ENCODE measurements at places on chromosomes 2 and 18.

DNA sequence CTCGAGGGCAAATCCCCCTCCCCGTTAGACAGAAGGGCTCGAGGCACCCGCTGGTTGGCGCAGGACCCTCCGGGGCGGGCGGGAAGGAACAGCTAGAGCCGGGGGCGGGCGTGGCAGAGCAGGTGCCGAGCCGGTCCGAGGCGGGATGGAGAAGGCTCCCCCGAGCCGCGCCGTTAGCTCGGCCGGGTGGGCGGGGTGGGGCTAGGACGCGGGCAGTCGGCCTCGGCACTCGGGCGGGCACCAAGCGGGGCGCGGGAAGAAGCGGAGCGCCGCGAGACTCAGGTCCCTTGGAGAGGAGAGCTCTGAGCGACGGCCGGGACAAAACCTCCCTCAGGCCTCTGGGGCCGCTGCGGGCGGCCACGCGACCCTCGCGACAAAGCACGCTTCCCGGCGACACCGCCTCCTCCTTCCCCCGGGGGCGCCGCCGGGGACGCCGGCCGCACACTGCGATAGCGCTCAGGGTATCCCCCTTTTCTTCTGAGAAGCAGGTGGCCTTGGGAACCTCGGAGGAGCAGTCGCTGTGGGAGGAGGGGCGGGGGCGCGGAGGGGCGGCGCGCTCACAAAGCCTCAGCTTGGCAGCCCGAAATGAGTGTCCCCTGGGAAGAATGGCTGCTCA lies 721 bp downstream of the FHOD3 start:
- DNase-seq: peak; percentile 58

GRCh38 chr2:120881981-120882788 lies 146.5 kb downstream of the GLI2 start:
- no peak for DNase-seq

- DNase-seq: no peak
Observed at GRCh38 chr2:157743051-157743450, 114.4 kb upstream of the ACVR1C start.

- DNase-seq: no peak
Observed at GRCh38 chr2:95232232-95232631, 24.9 kb downstream of the ZNF892 start.

DNA sequence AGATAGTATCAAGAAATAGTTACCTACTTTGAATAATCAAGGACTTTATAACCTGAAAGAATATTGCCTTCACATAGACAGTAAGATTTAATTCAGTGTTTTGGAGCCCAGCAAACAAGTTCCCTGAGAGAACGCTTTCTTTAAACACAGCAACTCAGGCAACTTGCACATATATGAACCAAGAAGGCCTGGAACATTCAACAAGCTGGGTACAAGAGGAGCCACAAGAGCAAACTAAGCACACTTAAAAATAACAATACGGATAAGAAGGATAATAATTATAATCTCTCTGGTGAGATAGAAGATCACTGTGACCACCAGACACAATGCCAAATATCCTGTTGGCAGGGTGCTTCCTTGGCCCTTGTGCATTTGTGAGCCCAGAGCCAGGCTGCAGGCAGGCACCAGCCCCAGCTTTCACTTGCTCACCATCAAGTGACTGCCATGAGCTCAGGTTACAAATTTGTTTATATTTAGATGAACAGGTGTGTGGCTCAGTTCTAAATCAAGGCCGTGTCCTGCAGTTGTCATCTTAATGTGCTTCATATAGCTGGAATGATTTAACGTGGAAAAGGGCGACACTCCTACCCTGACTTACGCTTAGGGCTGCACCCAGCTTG lies 446.6 kb downstream of the IRS1 start:
- no peak for DNase-seq

GRCh38 chr2:20120569-20121416 lies 69.4 kb upstream of the LAPTM4A start:
- DNase-seq: no peak

DNA sequence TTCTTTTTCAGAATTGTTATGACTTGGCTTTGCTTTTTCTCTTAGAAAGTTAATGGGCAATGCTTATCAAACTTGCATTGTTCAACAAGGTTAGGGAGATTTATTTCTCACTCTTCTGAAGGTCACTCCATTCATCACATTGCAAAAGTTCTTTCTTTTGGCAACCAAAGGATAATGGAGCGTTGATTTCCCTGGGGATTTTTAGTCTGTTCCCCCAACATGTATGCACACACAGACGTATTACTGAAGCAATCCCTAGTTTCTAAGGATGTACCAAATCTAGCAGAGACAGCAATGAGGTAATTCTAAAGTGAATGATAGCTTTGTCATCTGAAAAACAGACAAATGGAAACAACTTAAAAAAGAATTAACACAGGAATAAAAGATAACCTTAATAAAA lies 349.1 kb downstream of the NYAP2 start:
- no peak for DNase-seq

- no peak for DNase-seq
Observed at GRCh38 chr2:1642066-1642861, 102.1 kb downstream of the PXDN start.

GRCh38 chr2:19728125-19728524 lies 173.7 kb downstream of the TTC32 start:
- no peak for DNase-seq

DNA sequence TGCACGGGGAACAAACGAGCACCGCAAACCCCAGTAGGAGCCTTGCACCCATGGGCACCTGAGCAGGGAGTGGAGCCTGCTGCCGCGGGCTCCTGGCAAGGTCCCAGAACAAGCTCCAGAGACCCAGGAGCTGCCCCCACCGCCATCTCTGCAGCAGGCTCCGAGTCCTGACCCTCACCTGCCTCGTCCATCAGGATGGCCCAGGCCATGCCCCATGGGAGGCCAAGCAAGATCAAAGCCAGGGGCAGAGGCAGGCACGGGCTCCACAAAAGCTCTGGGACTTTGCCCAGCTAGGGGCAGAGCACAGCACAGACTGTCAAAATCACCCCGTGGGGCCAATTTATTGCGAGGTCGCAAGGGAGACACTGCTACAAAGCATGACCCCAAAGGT lies 43.6 kb downstream of the GPC1 start:
- DNase-seq: no peak
